ENCODE measurements at places on chromosomes 5 and 9.
A peak's percentile ranks its signal among the peaks of the same experiment; 100 is the strongest.

- no peak for DNase-seq
Observed at GRCh38 chr5:83440826-83441225, 30.7 kb upstream of the VCAN start.

DNA sequence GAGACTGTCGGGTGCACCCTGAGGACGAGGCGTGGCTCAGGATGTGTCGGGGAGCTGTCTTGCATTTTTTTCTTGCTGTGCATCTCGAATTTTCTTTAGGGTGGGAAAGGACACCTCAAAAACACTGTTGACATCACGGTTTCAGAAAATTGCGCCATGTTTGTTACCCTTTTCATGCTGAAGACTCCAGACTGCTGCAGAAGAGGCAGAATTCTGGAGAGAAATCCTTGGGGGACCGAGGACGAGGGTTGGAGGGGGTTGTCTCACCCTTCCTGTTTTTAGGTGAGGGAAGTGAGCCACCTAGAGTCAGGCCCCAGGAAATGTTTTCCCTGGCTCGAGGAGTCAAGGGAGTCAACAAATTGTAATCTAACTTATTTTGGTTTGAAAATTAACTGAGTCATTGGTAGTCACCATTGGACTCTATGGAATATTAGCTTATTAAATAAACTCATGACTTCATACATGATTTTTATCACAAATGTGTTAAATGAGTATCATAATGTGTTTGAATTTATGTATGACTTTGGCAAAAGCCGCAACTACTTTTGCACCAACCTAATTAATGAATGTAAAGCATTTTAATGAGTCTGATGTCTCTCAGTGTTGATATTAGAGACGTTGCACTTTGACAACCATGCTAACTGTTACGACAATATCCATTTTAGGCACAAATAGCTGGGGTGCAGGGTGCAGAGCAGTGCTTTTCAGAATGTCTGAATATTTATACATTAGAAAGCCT is 724 bp upstream of the LYSMD3 start:
- DNase-seq: peak; percentile 65

DNA sequence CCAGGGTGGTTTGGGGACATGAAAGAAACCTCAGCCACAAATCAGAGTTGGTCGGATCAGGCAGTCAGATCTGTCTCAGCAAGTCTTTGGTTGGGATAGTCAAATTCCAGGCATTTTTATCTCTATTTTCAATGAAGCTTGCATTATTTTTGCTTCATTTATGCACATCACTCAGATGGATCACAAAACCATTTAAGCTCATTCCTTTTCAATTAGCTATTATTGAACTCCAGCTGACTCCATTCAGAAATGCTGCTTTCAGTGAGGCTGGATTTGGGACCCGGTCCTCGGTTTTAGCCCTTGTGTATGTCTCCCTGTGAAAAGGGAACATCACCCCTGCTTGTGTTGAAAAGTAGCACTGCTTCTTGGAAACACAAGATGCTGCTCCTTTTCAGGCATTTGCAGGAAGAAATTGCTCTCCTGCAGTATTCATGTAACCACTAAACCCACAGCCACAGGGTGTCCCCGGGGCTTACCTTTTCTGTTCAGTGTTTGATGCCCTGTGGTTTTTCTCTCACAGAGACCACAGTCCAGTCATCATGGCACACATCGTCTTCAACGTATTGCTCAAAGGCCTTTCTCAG is 232.9 kb downstream of the NFIB start:
- DNase-seq: no peak

GRCh38 chr5:80592105-80592504 is 22.0 kb upstream of the ANKRD34B start:
- no peak for DNase-seq

DNA sequence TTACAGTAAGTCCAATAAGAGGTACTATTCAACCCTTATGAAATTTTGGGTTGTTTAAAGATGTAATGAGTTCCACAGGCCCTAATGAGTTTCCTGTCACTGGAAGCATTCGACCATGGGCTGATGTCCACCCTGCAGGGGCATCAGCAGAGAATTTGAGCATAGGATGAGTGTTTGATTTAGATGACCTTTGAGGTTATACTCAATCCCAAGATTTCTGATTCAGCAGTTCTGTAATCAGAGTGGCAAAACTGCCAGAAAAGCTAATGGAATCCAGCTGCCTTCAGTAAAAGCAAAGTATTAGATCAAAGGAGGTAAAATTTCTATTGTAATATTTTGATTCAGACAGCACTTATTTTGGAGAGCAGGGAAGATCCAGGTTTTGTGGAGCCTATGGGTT is 68.3 kb downstream of the COX7C start:
- no peak for DNase-seq

- no peak for DNase-seq
Observed at GRCh38 chr5:158786390-158786789, 313.3 kb downstream of the EBF1 start.

GRCh38 chr5:171855798-171856763 is 70.5 kb downstream of the SMIM23 start:
- no peak for DNase-seq

- DNase-seq: no peak
Observed at GRCh38 chr5:95620870-95621838, 1.3 kb downstream of the GPR150 start.

DNA sequence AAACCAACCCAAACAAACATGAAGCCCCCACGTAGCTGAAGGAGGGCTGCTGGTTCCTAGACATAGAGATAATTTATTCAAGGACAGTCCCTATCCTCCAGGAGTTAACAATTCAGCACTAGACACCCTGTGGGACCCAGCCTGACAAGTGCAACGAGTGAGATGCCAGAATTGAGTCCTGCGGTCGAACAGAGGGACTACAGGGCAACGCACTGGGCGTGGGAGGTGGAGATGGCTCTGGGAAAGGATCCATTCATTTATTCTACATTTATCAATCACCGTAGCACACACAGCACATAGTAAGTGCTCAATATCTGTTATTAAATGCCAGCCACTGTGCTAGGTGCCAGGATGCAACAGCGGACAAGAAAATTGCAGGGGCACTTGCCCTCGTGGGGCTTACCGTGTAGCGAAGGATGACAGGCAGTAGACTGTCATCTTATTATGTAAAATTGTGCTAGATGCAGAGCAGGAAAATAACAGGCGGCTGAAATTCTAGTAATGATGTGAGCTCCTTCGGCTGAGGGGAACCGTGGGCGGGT is 855 bp upstream of the ARHGAP26 start:
- no peak for DNase-seq

DNA sequence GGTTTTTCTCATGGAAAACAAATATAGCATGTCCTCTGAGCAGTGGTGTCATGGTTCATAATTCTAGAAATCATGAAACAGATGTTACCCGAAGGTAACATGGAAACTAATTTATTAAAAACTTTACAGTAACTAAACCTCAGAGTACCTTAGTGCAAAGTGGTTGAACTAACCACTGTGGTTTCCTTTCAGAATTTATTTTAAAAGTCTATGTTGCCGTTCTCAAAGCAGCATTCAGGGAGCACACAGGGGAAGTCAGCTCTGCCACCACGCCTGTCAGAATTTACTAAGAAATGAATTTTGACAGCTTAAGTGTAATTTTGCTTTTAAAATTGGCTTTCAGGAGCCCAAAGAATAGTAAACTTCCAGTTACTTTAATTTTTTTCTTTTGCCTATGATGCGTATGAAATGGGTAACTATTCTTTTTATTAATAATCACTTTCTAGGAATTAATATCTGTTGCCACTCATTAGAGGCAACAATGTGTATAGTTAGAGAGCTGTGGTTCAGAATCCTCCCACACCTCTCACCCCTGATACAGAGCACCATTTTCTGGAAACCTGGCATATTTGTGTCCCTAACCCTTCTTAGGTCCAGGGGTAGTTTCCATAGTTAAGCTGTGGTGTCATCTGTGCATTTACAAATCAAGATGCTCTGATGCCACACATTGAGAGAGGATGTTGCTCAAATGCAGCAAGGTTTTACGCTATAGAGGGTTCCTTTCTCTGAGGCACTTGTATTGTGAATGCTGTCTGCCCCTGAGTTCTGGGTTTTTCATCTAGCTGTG is 202.6 kb downstream of the ZSWIM6 start:
- DNase-seq: no peak

GRCh38 chr5:90709323-90710155 is 150.9 kb downstream of the ADGRV1 start:
- no peak for DNase-seq

GRCh38 chr5:52598968-52599367 is 188.7 kb upstream of the ITGA1 start:
- DNase-seq: no peak

DNA sequence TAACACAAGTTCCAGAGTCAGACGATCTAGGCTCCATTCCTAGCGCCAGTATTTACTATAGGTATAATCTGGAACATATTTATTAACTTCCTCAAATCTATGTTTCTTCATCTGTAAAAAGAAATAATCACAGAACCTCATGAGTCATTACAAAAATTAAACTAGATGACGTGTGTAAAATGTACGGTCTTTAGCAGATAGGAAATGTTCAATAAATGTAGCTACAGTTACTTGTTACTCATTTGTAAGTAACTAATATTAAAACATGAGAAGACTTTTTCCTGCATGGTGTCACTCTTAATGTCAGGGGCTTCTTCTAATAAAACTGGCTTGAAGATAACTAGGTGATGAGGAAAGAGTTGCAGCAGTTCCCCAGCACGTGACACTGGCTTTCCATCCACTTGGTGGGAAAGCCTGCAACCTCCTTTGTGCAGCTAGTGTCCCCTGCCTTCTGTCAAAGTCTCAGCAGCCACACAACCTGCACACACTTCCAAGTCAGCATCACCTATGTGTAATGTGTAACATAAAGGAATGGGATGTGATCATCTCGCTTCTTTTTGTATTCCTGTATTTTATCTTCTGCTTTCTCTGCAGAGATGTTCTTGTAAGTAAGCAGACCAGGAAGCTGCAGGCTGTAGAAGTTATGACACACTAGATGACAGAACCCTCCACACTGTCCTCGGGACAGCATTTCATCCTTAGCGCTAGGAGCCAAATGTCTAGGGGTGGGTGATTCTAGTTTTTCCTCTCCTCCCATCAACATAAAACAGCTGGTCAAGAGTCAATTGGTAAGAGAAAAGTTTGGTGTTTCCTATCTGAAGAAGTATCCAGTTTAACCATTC is 1.8 kb upstream of the JAKMIP2 start:
- DNase-seq: no peak

DNA sequence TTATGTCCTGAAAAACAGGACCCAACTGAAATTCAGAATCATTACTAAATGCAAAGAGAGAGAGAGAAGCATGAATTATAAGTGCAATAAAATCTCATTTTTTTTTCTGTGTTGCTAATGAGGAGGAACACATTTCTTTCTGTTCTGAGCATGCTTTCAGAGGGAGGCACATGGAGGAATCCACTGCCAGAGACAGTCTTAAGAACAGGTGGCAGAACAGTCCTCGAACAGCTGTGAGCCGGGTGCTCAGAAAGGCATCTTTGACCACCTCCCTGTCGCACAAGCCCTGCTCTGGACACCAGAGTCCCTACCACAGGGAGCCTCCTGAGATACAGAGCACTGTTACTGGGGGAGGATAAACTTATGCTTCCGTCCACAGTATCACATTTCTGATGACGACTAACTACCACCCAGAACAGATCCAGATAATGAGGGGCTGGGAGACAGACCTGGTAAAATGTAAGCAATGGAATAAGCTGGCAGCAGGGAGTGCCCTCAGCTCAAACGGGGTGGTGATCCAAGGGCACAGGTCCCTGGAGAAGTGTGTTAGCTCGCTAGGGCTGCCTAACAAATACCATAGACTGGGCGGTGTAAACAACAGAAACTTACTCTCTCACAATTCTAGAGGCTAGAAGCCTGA is 134.0 kb downstream of the SLC1A3 start:
- DNase-seq: no peak

- no peak for DNase-seq
Observed at GRCh38 chr9:136057236-136058081, 37.6 kb downstream of the NACC2 start.

DNA sequence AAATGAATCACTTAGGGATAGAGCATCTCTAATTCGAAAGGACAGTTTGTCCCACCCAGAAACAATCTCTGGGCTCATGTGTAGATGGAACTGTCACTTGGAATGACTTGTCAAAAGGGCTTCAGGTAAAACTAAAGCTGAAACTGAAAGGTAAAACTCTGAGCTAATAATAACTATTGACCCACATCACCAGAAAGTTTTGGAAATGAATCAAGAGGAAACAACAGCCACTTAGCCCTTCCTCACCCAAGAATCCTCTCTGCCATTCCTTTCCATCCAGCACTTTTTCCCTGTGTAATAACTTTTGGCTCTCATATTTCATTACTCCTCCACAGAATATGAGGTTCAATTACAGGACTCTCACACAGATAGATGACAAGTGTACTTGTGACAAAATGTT is 14.0 kb upstream of the GLRX start:
- DNase-seq: no peak

GRCh38 chr9:120935383-120935857 is 8.8 kb upstream of the TRAF1 start:
- no peak for DNase-seq

GRCh38 chr5:102853680-102854079 is 98.6 kb downstream of the PAM start:
- DNase-seq: no peak

Data from forelimb muscle (tissue), 1 donor.